ENCODE measurements at places on chromosomes 4 and X.

DNA sequence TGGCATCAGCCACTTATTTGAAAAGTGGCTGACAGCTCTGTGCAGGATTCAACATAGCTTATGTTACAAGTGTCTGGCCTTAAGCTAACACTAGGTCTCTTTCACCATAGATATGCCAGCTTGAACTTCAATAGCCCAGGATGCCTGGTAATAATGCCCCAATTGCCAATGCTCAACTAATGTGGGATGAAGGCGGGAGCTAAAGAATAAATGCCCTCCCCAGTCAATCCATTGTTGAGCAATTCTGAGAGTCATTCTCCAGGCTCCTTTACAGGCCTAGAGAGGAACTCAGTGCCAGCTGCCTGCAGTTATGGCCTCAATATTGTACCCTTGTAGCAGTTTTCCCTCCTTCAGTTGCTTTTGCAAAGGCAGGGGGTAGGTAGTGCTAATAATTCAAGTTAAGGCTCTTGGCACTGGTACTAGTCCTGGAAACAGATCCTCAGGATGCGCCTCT is 460.2 kb downstream of the GABRG1 start:
- DNase-seq: no peak

GRCh38 chr4:108454227-108454626 is 166.1 kb upstream of the RPL34 start:
- no peak for DNase-seq

- DNase-seq: no peak
Observed at GRCh38 chrX:44025555-44025954, 52.4 kb upstream of the NDP start.

DNA sequence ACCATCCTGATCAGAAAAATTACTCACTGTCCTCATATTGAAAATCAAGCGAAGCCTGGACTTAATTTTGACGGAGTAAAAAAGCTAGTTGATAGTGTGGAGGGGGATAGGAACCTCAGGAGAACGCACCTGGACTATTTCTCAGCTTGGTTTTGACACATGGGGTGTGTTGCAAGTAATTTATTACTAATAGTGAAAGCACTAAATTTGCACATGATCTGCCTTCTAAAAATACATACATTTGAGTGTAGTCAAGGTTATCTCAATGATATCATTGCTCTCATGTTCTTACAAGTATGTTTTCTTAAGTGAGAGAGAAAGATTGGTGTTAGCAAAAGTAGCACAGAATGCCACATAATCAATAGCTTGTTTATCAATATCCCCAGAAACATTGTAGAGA is 29.5 kb downstream of the LRIT3 start:
- no peak for DNase-seq

DNA sequence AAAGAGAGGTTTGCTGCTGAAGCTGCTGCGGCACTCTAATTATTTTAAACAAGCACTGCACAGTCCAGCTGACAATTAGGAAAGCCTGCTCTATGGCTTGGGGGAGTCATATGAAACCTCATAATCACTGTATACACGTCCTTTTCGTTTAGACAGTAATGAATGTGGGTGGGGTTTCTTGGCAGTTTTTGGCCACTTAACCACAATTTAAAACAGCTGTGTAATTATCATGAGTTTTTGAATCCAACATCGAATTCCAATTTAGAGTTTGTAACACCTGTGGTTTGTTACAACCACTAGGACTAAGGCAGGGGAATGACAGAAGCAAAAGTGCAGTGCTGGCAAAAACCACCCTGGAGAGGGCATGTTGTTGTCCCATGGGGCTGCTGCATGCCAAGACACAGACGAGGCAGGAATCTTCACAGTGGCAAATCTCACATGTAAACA is 99.5 kb downstream of the CXXC4 start:
- no peak for DNase-seq

DNA sequence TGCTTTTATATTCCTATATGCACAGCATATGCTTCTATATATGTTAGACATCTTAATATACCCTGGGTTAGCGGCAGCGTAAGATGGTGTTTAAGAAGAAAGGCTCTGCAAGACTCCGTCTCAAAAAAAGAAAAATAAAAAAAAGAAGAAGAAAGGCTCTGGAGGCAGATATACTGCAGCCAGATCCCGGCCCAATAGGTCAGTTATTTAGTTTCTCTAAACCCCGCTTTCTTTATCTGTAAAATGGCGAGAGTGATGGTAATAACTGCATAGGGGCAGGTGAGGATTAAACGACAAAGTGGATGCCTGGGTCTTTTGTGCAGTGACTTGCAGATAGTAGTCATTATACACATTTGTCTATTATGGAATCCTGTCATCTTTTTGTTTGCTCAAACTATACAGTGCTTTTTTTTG is 115.2 kb downstream of the NAA11 start:
- peak; percentile 21 for DNase-seq

GRCh38 chr4:172660251-172660650 is 508.4 kb upstream of the GALNT7 start:
- DNase-seq: no peak

DNA sequence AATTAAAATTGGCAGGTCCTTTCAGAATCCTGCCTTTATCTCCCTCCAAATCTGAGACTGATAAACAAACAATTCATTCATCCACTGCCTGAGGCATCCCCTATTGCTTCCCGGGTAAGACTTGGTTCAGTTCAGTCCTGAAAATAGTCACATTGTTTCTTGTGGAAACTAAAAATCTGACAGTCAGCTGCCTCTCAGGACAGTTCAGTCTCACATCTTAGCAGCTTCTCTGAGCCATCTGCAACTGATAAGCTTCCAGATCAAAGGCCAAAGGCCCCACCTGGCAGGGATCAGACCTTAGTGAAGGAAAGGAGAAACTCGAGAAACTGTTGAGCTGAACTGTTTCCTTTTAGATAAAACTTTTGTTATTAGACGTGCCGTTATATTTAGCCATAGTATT is 264.5 kb downstream of the IL15 start:
- no peak for DNase-seq

DNA sequence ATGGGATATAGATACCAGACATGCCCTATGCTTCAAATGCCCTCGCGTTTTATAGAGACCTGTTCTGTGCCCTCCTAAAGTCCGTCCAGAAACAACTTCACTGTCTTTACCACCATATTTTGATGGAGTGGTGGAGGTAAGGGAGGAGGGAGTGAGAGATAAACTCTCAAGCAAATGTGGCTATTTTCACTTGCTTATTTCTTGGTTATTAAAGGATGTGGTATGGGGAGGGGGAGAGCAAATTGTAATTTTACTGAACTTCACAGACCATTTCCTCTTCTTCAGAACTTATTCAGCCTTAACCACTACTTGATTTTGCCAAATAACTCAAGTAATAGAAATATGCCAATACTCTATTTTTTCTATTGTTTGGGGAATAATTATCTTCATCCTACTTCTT is 31.5 kb downstream of the GPR174 start:
- DNase-seq: no peak

GRCh38 chrX:105821471-105822121 is 743 bp upstream of the NRK start:
- no peak for DNase-seq

- no peak for DNase-seq
Observed at GRCh38 chr4:40322811-40323210, 12.3 kb upstream of the CHRNA9 start.

GRCh38 chr4:142614621-142615323 is 231.3 kb downstream of the INPP4B start:
- DNase-seq: no peak

GRCh38 chr4:164383358-164384220 is 370.3 kb upstream of the SMIM31 start:
- DNase-seq: peak; percentile 1

GRCh38 chr4:20272411-20272872 is 20.7 kb downstream of the SLIT2 start:
- DNase-seq: no peak

DNA sequence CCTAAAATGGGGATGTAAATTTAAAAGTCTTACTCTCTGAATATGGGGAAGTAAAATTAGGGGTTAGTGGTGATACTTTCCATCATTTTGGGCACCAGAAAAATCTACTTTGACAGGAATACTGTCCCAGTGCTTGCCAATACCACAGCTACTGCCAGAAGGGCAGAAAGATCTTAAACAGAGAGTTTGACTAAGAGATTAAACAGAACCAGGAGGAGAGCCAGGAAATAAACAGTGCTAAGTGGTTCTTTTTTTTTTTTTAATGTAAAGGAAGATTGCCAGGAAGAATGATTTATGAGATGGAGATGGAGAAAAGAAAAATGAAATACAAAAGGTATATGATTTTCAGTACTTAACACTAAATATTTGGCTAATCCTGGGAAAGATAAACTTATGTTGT is 126.8 kb downstream of the RTL3 start:
- no peak for DNase-seq

DNA sequence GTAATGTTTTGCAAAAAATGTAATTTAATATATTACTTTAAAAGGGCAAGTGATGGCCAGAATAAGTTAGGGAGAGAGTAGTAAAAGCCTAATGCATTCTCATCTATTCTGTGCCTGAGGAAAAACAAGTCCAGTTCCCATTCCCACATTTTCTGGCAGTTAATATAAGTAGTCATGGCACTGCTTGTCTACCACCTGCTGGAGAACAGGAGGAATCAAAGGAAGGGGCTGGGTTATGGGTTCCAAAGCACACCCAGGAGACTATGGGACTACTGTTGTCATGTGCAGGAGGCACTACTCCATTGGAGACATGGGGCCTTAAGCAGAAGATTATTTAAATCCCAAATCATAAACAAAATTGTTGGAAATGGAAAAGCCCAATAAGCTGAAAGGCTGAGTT is 2618.6 kb downstream of the ARAP2 start:
- DNase-seq: no peak

GRCh38 chr4:153243468-153243867 is 39.2 kb downstream of the TRIM2 start:
- DNase-seq: no peak

DNA sequence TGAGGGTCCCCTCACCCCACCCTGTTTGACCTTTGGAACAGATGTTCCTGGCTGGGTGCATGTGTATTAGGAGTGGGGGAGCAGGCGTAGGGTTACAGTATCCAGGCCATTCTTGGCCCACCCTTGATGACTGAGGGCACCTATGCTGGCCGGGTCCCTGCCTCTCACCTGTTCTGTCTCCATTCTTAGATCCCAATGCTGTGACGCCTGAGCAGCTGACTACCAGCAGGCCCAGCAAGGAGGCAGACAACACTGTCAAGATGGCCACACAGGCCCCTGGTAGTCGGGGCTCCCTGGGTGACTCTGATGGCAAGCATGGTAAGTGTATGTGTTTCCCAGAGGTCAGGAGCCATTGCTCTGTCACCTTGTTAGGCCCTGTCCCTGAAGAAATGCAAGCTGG is 10.9 kb downstream of the EFNB1 start:
- DNase-seq: no peak

GRCh38 chrX:44536198-44536597 is 6.5 kb downstream of the FUNDC1 start:
- no peak for DNase-seq

GRCh38 chrX:63282077-63282476 is 69.1 kb downstream of the SPIN4 start:
- no peak for DNase-seq

DNA sequence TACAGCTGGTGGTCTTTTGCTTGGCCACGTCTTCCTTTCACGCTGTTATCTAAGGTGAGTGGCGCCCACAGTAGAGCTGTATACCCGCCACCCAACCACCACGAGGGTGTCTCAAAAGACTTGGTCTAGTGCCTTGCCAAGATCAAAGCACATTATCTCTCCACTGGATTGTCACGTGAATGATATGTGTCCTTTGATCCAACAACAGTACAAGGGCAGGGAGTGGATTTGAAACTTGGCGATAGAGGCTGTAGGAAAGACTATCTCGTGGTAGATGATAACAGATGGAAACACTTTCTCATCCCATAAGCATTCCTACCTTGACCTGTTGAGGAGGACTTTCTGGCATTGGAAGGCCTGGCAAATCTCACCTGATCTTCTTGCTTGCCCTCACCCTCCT is 37.7 kb upstream of the BCLAF3 start:
- peak; percentile 1 for DNase-seq

DNA sequence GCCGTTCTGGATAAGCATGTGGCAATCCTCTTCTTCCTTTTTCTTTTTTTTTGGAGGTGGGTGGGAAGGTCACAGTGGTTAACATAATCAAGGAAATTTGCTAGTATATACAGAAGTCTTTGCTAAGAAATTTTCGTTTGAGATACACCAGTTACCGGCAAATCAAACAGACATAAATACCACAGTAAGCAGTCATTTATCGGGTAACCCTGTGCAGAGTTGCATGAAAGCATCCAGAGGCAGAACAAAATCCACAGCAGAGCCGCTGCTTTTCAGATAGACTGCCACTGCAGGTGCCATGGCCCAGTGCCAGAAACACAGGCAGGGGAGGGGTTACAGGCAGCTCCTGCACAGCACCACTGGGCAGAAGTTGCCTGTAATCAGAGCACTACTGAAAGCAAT is 179.1 kb upstream of the MAB21L2 start:
- peak; percentile 80 for DNase-seq

GRCh38 chrX:46704767-46705386 is 54.0 kb downstream of the SLC9A7 start:
- DNase-seq: peak; percentile 94

GRCh38 chr4:95231681-95232080 is 317.1 kb downstream of the UNC5C start:
- DNase-seq: peak; percentile 10

- peak; percentile 87 for DNase-seq
Observed at GRCh38 chr4:153773236-153773690, 13.4 kb upstream of the RNF175 start.
